ENCODE measurements at places on chromosomes 4 and X. TPM values are rescaled to one million over a fixed set of nuclear protein-coding genes. Genes with fewer than 3 reads are reported as not detected.

CLGN gene
- 2.7 TPM for total RNA-seq

ASB9 gene
- 7.2 TPM for total RNA-seq

DNA sequence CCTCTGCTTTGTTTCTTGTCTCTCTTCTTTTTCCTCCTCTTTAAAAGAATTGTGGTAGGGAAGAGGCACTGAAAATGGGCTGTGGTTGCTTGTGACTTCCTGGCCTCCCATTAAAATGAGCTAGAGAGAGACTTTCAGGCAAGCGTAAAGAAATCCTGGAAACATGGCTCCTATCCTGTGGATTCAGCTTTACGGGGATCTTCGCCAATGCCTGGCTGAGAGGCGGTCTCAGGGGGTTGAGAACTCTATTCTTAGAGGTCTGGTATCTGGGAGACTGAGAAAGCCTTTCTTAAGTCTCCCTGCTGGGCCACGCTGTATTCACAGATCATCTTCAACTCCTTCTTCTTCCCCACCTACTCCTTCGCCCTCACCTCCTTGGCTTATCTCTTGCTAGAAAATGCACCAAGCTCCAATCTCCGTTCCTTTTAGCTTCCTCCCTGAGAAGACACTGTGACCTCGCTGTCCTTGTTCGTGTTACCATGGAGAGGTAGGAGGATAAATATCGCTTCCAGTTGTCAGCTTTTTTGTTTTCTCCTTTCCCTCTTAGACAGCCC is 542 bp upstream of the KLF8 start:
- no peak for DNase-seq

DNA sequence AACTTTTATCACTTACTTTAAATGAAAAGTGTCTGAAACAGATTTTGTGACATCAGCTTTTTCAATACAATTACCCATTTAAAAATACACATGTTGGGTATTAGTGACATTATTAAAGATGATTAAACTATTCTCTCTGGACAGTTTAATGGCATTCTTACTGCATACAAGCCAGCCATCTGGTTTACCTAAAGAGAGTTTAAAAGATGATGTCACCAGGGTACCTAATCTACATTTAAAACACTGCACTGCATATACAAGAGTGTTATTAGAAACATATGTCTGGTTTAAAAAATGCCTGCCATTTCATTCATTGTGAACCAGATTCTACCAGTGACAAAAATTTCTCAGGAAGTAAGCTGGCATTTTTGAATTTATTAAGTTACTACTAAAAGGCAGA is 919.1 kb downstream of the ADGRL3 start:
- DNase-seq, result no peak
